ENCODE measurements at places on chromosomes 3 and 15. TPM values are rescaled to one million over a fixed set of nuclear protein-coding genes. Genes with fewer than 3 reads are reported as not detected.

GOLGA8T gene
- 1.6 TPM for total RNA-seq

IL17RB gene
- total RNA-seq: 0.94 TPM

LARP6 gene
- 81.2 TPM for total RNA-seq

IDH3A gene
- total RNA-seq: 81.1 TPM

C2CD4A gene
- total RNA-seq: not detected

TNFSF10 gene
- total RNA-seq: not detected

HESX1 gene
- total RNA-seq: 0.23 TPM

ADPRH gene
- total RNA-seq: 2.9 TPM

SLC6A1 gene
- not detected for total RNA-seq

All from A549 treated with CpdA at 1 μM for 4 hours (cell line).